ENCODE measurements at places on chromosomes 5 and 9.

DNA sequence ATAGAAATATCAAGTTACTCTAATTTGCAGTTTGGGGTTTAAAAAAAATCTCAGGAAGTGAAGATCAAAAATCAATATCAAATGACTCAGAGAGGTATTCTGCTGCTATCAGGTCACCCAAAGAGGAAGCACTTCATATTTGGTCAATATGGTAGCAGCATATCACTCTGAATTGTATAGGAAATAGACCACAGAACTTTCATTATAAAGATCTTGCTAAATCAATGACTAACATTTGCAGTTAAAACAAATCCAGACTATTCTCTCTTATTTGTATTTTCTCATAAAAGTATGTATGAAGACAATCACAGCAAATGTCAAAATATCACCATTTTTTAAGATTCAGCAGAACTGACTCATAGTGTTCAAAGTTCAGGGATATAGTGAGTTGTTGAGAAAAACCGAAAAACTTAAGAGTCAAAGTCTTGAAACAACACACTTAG is 105.8 kb upstream of the PCSK1 start:
- DNase-seq = no peak

DNA sequence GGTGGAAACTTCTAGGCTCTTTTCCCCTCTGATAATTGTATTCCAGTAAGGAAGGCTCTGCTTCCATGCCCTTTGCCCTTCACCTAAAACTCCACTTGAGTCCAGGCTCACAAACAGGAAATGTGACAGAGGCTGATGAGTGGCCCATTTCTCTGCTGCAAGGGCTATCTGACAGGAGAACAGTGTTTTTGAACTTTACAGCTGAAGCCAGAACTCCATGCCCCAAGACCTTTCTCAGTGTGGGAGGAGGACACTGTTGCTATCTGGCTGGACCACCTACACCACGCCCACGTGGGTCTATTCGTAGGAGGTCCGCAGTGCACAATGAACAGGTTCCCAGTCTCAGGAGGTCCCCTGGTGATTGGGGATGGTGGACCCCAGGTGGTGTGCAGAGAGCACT is 13.6 kb downstream of the GGTA1 start:
- no peak for DNase-seq

DNA sequence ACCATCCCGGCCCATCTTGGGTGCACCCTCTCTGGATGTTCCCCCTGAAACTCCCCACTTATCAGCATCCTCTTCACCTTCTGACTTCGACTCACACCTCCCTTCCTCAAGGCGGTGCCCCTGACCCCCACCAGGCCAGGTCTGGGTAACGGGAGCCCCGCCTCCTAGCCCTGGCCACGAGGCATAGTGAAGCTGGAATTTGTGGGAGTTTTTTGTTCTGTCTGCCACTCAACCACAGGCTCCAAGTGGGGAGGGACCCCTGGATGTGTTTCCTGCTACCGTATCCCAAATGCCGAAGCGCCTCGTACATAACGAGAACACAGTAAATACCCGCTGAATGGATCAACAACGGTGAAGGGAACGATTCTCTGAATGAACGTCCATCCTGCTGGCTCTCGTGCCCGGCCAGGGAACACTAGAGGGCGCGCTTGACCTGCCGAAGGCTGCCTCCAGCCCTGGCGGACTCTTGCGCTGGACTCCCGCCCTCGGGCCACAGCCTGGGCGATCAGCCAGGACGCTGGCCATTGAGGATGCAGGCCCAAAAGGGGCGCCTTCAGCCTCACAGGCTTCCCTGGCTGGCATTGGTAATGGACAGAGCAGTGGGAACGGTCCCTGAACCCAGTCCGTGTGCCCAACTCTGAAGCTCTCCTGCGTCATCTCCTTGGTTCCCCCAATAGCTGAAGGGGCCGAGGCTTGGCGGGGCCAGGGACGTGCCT is 47.3 kb upstream of the PHYKPL start:
- DNase-seq = peak; percentile 78

DNA sequence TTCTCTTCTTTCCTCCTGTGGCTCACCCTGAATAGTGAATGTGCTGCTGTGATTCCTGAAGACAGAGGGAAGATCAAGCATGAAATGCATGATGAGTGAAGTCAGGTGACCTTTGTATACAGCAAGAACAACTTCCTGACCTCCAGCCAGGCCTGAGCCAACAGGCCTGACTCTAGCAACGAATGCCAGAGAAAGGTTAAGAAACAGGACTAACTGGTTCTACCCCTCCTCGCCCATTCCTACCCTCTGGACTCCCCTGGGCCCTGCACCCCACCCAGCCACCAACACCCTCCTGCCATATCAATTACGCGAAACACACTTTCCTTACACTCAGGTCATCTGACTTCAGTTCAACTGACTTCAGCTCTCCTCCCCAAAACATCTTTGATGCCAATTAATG is 4.9 kb downstream of the SUSD1 start:
- DNase-seq = no peak
